Stimulated activated effector memory CD8-positive, alpha-beta T cell treated with anti-CD3 and anti-CD28 coated beads, Interleukin-12 subunit alpha, Interleukin-12 subunit beta, amount 100 ng/mL, for 72 hours (primary cell): ENCODE measurements at places on chromosomes 16 and 17.

GRCh38 chr17:39738568-39738901, 797 bp downstream of the GRB7 start:
- no peak for DNase-seq

GRCh38 chr16:20866801-20867200, 33.4 kb downstream of the DCUN1D3 start:
- DNase-seq = no peak

DNA sequence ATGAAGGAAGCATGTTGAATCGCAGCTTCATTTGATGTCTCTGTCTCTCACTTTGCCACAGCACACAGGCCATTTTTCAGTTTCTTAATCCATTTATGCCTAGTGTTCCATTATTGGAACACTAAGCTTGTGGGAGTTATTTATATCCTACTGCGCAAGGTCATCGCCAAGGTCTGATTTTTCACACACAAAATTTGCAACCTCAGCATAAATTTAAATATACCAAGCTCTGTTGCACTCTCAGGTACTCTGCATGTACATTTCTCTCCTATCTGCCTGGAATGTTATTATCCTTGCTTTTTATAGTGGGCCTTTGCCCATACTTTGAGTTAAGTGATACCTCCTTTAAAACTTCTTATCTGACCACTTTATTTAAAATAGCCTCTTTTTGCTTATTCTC, 519.2 kb upstream of the TOM1L1 start:
- no peak for DNase-seq

- no peak for DNase-seq
Observed at GRCh38 chr16:30585022-30585399, 486 bp downstream of the ZNF785 start.

DNA sequence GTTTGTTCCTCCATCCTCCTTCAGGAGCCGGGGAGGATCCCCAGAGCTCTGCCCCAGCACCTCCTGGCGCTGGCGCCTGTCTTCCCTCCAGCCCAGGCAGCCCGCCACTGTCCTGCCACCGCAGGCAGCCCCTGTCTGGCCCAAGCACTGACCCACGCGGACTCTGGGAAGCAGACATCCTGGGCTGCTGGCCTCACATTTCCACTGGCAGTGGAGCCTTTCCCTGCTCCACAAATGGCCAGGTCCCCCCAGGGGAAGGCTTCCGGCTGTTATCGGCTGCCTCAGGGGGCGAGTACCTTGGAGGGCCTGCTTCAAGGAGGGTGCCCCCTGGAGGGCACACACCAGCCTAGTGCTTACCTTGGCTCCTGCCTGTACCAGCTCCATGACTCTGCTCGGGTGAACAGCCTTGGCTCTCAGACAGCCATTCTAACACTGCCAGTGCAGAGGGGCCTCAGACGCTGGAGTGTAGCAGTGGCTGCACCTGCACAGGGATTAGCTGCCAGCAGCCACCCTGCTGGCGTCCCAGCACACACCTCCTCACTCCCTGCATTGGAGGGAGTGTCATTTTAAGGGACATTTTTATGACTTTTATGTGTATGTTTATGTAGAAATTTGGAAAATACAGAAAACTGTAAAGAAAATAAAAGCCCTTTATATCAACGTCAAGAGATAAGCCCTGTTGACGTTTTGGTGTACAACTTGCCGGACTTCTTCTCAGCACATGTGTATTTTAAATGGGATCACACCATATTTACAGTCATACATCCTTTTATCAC, 21.0 kb downstream of the ACE start:
- no peak for DNase-seq

- no peak for DNase-seq
Observed at GRCh38 chr16:85291302-85292148, 179.3 kb upstream of the CIBAR2 start.

DNA sequence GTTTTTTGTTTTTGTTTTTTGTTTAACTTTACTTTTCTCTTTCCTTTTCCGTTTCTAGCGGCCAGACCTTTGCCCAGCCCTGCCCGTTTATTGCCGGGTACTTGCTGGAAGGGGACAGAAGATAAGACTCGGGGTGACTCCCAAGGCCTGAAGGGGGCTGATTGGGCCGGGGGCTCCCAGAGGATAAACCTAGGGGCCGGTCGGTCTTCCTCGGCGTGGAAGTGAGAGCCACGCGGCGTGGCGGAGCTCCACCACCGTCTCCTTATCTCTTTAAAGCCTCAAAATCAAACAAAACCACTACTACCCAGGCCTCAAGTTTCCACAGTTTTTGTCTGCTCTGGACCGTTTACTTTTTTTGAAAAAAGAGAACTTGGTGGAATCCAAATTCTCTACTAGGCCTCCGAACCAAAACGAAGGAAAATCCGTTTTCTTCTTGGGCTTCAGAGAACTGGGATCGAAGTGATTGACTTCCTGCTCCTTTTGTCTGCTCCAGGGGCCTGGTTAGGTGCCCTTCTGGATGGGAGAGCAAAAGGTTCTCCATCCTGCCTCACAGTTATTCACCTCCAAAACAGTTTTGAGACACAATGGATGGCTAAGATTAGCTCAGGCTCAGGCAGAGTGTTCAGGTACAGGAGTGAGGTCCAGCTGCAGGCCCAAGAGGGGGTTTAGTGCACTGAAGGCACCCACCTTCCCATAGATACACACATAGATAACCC, 8.5 kb upstream of the HOXB9 start:
- DNase-seq = no peak

- no peak for DNase-seq
Observed at GRCh38 chr17:8477171-8477570, 41.5 kb downstream of the NDEL1 start.

DNA sequence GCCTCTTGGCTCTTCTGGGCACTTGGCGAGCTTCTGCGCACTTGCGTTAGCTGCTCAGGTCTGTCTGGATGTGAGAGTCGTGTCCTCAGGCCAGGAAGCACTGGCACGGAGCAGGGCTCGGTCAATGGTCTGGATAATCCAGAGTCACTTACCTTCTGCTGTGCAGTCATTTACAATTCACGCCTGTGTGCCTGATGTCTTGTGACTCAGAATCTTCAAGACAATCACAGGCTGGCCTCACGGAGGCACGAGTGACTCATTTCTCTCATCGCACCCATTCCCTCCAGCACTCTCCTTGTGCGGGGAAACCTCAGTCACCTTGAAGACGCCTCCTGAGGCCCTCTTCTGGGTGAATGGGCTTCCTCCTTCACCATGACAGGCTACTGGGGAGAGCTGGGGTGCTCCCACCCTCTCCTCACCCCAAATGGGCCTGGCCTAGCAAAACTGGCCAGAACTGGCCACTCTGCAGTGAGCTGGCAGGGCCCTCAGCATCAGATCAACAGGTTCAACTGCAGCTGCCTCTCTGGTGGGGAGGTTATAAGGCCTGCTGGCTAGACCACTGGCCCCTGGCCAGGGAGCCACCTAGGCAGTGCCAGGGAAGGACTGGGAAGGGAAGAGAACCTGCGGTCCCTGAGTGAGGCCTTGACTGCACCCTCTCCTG, 1.9 kb upstream of the CAPN15 start:
- DNase-seq = peak; percentile 59

- DNase-seq = peak; percentile 66
Observed at GRCh38 chr16:1414532-1415260, at the start of gene UNKL. Gene UNKL (minus strand): TSS chr16:1414704. CDS start chr16:1414691, 13 bp downstream.

GRCh38 chr17:77696721-77697460, 261.6 kb upstream of the TNRC6C start:
- no peak for DNase-seq

GRCh38 chr16:49312389-49312985, 30.8 kb upstream of the CBLN1 start:
- DNase-seq = no peak

GRCh38 chr17:1002412-1002753, 5.5 kb downstream of the TIMM22 start:
- no peak for DNase-seq

GRCh38 chr16:526181-527014, 1.1 kb upstream of the CAPN15 start:
- no peak for DNase-seq
